CD4-positive, alpha-beta T cell treated with Interleukin-15 for 4 hours (primary cell): ENCODE measurements at places on chromosomes 7 and 10.
A peak's percentile ranks its signal among the peaks of the same experiment; 100 is the strongest.

DNA sequence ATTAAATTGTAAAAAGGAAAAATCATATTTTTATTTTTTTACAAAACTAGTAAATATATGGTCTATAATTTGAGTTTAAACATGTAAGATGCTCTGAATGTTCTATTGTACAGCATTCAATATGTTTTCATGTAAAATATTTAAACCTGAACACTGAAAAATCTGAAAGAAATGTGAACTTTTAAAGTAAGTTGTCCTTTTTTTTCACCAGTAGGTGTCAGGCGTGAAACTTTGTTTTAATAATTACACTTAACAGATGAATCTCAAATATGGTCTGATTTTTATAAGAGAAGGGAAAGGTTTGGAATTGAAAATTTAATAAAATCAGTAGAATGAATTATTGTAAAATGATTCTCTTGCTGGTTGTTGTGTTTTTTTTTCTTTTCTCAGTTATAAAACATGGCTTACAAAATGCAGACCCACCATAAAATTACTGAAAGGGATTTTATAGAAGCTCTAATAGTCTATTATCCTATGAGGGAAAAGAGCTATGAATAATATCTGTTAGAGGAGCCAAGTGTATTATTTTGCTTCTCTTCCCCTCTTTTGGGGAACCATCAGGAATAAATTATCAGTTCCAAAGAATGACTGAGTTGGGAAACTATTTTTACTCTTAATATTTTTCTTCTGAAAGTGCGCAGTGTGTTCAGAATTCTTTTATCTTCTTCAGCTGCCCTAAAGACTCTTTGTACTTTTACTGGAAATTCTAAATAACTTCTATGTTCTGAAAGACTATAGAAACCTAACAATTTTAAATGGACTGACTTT lies 217.7 kb upstream of the FZD1 start:
- no peak for DNase-seq

GRCh38 chr7:121305109-121305508 lies 23.7 kb upstream of the WNT16 start:
- DNase-seq, result no peak

DNA sequence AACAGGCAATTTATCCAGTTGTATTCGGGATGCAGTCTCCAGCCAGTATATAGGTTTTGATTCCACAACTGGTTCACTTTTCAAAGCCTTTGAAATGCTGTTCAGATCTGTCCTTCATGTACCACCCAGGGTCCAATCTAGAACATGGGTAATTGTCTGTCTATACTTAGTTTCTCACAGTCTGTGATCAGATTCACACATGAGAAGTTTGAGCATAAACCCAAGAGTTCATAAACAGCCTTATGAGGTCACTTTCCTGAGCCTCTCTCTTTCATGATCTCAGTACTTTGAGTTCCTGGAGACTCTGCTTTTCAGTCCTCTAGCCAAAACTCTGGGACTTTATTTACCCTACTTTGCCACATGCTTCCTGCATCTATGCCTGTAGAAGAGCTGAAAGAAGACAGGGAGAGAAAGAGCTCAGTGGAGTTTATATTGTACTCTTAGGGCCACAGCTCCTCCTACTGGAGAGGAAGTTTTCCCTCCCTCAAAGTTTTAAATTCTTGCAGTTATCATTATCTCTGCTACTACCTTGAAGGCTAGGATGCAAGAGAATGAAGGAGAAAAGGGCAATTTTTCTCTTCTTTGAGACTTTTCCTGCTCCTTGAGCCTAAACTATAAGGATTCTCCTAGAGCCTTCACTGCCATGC lies 172.0 kb downstream of the ZEB1 start:
- DNase-seq, result peak; percentile 21

DNA sequence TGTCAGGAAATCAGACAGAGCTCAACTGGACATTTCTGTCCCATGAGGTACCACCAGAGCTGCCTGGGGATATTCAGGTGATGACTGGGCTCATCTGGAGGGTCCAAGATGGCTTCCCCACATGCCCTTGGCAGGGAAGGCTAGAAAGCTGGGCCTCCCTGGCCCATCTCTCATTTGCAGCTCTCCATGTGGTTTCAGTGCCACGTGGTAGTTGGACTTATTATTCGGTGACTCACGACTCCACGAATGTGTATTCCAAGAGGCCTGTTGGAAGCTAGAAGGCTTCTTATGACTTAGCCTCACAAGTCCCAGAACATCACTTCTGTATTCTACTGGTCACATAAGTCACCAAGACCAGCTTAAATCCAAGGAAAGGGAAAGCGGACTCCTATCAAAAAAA lies 22.8 kb downstream of the NSMCE4A start:
- no peak for DNase-seq

- DNase-seq, result peak; percentile 34
Measured at GRCh38 chr10:5809527-5810154, 3.6 kb downstream of the GDI2 start.

DNA sequence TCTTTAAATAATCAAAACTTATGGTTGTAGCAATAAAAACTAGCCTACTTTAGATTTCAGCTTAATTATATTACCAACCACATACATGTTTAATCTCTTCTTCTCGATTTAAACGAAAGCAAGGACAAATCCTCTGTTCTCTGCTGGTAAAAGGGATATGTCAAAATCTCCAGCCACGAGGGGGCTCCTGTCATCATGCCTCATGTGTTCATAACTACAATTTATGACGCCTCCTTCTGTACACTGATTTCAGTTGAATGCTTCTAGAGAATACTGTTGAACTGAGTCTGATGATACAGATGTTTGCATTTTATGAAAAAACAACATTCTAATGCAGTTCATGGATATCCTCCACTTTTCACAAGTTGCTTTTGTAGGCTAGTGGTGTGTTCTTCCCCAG lies 220.0 kb upstream of the DPP6 start:
- no peak for DNase-seq

DNA sequence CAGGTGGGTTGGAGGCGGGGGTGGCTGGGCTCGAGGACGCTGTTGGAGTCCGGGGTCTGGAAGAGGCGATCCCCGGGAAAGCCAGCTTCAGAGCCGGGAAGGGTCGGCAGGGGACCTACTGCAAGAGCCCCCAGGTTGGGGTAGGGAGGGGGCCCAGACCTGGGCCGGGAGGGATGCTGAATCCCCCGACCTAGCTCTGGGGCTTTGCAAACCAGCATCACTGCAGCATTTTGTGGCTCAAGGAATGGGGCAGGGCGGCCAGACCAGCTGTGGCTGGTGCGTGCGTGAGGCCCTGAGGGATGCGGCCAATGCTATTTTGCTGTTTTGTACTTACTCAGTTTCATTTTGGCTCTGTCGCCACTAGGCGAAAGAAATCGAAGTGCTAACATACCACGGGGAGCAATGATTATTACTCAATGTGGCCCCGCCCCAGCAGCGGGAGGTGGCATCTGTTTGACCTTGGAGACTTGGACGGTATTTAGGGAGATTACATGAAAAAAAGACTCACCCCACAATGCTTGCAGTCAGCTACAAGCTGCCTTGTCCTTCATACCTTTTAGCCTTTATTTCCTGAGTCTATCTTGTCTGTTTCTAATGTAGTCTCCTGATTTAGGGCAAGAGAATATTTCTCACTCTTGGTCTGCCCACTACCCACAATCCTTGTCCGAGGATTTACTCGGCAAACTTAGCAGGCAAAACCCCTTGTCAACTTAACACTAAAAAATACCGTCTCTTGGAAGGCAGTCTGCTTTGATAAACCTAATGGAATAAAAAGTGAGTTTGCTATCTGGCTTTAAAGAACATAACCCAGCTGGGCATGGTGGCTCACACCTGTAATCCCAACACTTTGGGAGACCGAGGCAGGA lies 16.2 kb downstream of the HSPB1 start:
- peak; percentile 71 for DNase-seq

GRCh38 chr7:818031-818699 lies 14.1 kb upstream of the SUN1 start:
- DNase-seq, result no peak

DNA sequence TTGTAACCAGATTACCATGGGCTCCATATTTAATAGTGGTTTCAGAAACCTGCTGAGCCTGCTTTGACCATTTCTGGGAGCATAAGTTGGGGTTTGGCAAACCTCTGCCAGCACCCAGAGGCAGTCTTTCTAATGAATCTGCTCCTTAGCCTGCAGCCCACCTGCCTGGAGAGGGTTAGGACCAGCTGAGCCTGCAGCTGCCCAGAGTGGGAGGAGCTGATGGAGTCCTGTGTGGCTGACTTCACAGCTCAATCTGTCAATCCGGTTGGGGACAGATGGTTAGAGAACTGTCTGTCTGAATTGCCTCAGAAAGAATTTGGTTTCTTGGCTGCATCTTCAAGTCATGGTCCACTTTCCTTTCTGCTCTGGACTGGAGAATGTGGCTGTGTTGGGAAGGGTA lies 444.6 kb downstream of the NRG3 start:
- no peak for DNase-seq

DNA sequence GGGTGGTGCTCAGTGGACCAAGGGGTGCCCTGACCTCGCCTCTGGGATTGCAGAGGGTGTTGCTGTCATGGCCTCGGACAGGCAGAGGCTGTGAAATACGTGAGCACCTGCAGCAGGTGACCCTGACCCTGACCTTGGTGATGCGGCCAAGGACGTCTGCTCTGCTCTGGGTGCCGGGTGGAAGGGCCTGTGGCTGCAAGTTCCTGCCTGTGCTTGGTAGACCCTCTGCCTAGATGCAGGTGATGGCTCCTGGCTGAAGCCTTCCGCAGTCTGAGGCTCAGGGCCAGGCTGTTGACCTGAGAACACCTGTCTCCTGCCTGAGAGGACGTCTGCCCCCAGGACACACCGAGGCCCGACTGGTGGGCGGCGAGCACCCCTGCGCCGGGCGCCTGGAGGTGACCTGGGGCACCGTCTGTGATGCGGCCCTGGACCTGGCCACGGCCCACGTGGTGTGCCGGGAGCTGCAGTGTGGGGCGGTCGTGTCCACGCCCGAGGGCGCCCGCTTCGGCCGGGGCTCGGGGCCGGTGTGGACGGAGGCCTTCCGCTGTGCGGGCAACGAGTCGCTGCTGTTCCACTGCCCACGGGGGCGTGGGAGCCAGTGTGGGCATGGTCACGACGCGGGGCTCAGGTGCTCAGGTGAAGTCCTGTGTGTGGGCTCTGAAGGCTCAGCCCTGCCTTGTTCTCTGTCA lies 4.4 kb downstream of the SCART1 start:
- DNase-seq, result no peak

- no peak for DNase-seq
Measured at GRCh38 chr7:155266440-155266839, 31.2 kb upstream of the INSIG1 start.

DNA sequence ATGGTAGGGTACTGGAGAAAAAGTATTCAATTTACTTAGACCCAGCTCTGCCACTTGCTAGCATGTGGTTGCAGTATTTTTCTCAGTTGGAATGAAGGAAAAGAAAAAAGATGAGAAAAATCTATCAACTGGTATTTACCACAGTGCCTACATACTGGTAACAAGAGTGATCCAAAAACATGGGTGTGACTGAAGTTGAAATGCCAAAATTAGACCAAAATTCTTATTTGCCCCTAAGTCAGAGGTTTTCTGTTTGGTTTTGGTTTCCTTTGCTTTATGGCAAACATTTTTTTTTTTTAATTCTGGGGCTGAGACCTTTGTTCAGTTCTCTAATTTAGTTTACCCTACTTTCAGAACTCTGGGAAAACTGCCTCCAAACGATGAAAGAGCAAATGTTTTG lies 12.3 kb downstream of the HYCC1 start:
- DNase-seq, result no peak

- no peak for DNase-seq
Measured at GRCh38 chr10:125795128-125795527, 19.5 kb upstream of the MMP21 start.

DNA sequence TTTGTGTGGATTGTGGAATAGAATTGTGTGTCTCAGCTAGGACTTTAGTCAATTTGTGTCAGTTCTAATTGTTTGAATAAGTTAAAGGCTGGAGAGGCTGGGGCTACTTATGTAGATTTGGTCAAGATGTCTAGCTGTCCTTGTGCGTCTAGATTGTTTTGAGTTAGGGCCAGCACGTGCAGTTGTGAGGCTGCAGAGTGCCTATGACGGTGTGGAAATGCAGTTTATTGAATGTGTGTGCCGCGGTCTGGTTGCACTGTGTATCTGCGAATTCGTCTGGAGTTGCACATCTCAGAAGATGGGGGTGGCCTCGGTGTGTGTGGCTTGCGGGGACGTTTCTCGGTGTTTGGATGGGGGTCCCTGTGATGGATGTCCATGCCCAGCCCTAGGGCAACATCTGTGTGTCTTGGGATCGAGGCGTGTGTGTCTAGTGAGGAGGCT lies 10.2 kb downstream of the EMX2 start:
- DNase-seq, result no peak

GRCh38 chr7:143331179-143331801 lies 15.4 kb downstream of the CLCN1 start:
- no peak for DNase-seq

GRCh38 chr7:17234030-17234397 lies 64.4 kb upstream of the AHR start:
- DNase-seq, result peak; percentile 74

GRCh38 chr10:7950981-7951847 lies 103.3 kb upstream of the GATA3 start:
- no peak for DNase-seq

DNA sequence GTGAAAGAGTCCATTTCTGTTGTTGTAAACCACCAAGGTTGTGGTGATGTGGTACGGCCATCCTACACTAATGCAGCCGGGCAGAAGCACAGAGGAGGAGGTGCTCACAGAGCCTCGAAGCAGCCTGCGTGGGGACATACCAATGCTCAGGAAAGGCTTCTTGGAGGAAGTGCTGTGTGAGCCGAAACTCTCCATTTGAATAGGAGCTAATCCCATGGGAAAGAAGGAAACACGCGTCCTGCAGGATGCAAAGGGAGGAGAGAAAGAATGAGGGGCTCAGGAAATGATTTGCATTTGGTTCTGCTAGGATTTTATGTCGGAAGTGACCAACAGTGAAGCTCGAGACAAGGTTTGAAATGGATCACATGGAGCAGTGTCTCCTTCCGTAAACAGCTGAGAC lies 477.9 kb upstream of the ANKRD30A start:
- no peak for DNase-seq

GRCh38 chr7:140048138-140048537 lies 14.6 kb downstream of the PARP12 start:
- no peak for DNase-seq

DNA sequence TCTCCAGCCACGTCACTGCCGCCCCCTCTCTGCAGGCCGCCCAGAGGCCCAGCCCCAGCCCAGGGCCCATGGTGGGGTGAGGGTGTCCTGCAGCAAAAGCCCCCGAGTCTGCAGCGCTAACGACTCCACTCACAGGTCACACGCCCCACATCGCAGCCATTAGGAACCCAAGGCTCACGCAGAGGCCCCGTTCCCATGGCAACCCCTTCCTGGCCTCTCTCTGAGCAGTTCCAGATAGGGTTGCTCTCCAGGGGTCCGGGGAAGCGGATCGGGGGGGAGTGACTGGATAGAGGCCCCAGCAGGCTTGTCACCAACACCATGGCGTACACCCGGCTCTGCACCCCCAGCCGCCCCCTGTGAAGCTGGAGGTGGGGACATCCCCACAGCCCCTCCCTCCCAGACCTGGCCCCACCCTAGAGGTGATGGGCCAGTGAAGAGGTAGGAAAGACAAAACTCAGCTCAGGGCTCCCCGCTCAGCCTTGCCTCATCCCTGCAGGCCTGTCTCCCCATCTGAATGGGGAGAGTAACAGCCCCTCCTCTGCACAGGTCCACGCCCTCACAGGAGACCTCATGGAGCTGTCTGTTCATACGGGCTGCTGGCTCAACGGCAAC lies 41.2 kb downstream of the TNRC18 start:
- no peak for DNase-seq

GRCh38 chr10:110273474-110273873 lies 31.2 kb downstream of the SMNDC1 start:
- DNase-seq, result peak; percentile 17

- no peak for DNase-seq
Measured at GRCh38 chr7:596819-597182, 77.2 kb upstream of the PDGFA start.

GRCh38 chr7:142567201-142568075 lies 181.8 kb upstream of the PRSS1 start:
- no peak for DNase-seq
